ENCODE measurements at places on chromosomes 13 and 19.

- DNase-seq = no peak
Measured at GRCh38 chr19:925087-925525, 729 bp upstream of the ARID3A start.

- no peak for DNase-seq
Measured at GRCh38 chr13:76887076-76887563, 915 bp upstream of the KCTD12 start.

DNA sequence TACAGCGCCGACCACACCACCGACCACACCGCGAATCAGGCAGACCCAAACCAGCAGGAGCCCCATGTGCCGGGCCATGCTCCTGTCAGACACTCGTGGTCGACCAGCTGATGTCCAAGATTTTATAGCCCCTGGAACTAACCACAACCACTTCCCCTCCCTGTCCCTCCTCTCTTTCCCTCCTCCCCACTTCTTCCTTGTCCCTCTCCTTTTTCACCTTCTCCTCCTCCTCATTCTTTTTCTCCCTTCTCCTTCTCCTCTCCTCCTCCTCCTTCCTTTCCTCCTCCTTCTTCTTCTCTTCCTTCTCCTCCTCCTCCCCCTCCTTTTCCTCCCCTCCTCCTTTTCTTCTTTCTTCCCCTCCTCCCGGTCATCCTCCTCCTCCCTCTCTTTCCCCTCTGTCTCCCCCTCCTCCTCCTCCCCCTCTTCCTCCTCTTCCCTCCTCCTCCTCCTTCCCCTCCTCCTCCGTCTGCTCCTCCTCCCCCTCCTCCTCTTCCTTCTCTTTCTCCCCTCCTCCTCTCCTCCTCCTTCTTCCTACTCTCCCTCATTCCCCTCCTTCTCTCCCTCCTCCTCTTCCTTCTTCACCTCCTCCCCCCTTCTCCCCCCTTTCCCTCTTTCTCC, 670 bp downstream of the BSPH1 start:
- no peak for DNase-seq

- no peak for DNase-seq
Measured at GRCh38 chr19:45990113-45990728, 5.0 kb upstream of the CCDC61 start.

DNA sequence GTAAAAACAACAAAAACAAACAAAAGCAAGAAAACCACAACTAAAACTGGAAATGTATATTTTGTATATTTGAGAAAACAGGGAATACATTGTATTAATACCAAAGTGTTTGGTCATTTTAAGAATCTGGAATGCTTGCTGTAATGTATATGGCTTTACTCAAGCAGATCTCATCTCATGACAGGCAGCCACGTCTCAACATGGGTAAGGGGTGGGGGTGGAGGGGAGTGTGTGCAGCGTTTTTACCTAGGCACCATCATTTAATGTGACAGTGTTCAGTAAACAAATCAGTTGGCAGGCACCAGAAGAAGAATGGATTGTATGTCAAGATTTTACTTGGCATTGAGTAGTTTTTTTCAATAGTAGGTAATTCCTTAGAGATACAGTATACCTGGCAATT, 17.1 kb downstream of the KLF5 start:
- DNase-seq = no peak

DNA sequence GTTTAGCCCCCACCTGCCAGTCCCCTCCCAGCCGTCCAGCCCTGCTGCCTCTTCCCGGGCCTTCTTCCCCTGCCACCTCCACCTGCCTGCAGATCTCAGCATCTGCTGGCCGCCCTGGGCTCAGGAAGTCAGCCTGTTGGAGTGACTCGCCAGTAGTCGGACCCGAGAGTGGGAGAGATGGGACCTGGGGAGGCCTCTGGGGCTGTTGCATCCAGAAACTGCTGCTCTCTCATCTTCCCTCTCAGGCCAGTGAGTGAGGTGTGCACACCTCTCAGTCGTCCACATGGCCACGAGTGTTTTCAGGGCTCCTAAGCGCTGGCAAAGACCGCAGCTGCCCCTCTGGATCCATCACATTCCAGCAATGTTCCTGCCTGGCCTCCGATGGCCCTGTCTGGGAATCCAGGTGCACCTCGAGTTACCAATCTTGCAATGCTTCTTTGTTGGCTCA, 151.8 kb upstream of the SOX1 start:
- no peak for DNase-seq

- no peak for DNase-seq
Measured at GRCh38 chr19:47106821-47107201, 6.8 kb downstream of the ZC3H4 start.

DNA sequence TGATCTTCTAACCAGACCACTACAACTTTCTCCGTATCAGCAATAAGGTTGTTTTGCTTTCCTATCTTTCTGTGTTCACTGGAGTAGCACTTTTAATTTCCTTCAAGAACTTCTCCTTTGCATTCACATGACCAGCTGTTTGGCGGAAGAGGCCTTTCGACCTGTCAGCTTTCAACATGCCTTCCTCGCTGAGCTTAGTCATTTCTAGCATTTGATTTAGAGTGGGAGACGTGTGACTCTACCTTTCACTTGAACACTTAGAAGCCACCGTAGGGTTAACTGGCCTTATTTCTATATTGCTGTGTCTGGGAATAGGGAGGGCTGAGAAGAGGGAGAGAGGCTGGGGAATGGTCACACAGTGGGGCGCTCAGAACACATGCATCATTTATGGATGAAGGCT, 104.7 kb downstream of the TUBGCP3 start:
- no peak for DNase-seq

GRCh38 chr19:13353625-13354024, 152.7 kb downstream of the CACNA1A start:
- no peak for DNase-seq

- DNase-seq = no peak
Measured at GRCh38 chr19:48554385-48555091, 2.6 kb downstream of the SULT2B1 start.

- no peak for DNase-seq
Measured at GRCh38 chr13:45104261-45104660, 16.0 kb upstream of the GTF2F2 start.

All from NCI-H1930 (cell line).